ENCODE measurements at places on chromosomes 3 and 15. TPM values are rescaled to one million over a fixed set of nuclear protein-coding genes. Genes with fewer than 3 reads are reported as not detected.

Gene CFAP91
- 0.28 TPM for total RNA-seq

Gene B3GALNT1
- total RNA-seq: 16.4 TPM

Gene FSIP1
- total RNA-seq: 0.74 TPM

Gene KIF23
- total RNA-seq: 63.5 TPM
